ENCODE measurements at places on chromosomes 12 and 14.

- DNase-seq: peak; percentile 56
These were observed 71.1 kb downstream of the RASSF3 start for GRCh38 chr12:64681200-64682052.

DNA sequence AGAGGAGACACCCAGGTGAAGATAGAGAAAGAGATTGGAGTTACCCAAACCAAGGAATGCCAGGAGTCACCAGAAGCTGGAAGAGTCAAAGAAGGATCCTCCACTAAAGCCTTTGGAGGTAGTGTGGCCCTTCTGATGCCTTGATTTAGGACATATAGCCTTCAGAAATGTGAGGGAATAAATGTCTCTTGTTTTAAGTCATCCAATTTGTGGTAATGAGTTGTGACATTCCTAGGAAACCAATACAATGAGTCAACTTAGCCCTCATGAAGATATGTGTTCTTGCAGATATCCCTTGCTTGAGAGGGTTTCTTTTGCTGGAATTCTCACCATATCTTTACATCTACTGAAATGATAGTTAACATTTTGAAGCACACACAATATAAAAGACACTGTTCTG lies 58.8 kb downstream of the CCER1 start:
- DNase-seq: no peak

GRCh38 chr12:58889557-58889956 lies 30.7 kb downstream of the LRIG3 start:
- no peak for DNase-seq

GRCh38 chr12:49888461-49889151 lies 15.1 kb downstream of the FAIM2 start:
- no peak for DNase-seq

DNA sequence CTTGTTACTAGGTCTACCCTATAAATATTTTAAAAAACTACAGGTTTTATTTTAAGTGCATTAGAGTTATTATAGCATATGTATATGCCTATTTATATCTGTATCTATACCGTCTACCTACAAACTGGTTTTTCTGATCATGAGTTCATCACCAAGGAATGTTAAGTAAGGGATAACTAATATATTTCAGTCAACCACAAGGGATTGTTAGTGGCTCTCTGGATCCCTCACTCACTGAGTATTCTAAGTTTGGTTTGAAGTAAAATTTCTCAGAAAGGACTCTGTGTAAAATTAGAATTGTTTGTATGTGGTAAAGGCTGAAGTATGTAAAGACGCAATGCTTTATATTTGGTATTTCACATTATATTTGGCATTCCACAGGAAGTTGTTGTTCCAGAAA lies 4.8 kb downstream of the EPYC start:
- no peak for DNase-seq

- no peak for DNase-seq
These were observed 271.8 kb downstream of the AEBP2 start for GRCh38 chr12:19710811-19711793.

- DNase-seq: no peak
These were observed 14.7 kb downstream of the ZNF641 start for GRCh38 chr12:48336061-48336460.

- no peak for DNase-seq
These were observed 25.2 kb upstream of the TSPAN8 start for GRCh38 chr12:71183018-71183417.

DNA sequence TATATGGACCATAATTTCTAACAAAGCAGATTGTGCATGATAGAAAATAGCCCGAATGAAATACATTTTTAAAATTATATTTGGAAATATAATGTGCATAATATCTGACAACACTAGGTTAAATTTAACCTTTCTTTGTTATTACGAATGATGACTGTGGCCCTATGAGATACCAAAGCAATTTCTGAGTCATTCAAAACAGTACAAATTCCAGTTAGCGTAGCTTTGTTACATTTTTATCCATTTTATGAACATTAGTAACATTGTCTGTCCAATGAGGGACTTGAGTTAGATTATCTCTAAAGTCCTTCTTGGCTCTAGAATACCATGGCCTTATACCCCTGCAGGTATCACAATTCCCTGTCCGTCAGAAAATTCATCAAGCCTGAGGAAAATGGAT lies 39.0 kb upstream of the REP15 start:
- no peak for DNase-seq

- no peak for DNase-seq
These were observed 89.5 kb upstream of the TMPO start for GRCh38 chr12:98425859-98426258.

DNA sequence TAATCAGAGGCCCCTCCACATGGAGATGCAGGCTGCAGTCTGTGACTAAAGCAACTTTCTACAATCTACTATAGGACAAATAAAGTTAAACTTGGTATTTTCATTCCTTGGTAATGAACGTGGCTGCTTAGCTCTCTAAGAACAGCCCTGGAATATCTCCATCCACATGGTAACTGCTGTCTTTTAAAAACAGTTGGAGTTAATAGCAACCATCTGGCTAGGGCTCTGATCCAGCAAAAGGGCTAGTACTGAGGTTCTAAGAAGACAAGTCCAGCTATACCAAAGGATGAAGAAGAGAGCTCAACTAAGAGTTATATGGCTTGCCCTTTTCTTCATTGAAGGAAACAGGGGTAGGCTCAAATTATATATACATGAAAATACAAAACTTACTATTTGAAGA lies 920.1 kb downstream of the FLRT2 start:
- DNase-seq: no peak

GRCh38 chr12:63023926-63024325 lies 89.0 kb upstream of the PPM1H start:
- no peak for DNase-seq

GRCh38 chr12:107736914-107737313 lies 24.0 kb downstream of the PRDM4 start:
- DNase-seq: no peak

Measured in CD8-positive, alpha-beta memory T cell (primary cell).